ENCODE measurements at places on chromosomes 5 and 9.
A peak's percentile ranks its signal among the peaks of the same experiment; 100 is the strongest.

- DNase-seq: no peak
These were observed 16.3 kb upstream of the MAML1 start for GRCh38 chr5:179716286-179716685.

DNA sequence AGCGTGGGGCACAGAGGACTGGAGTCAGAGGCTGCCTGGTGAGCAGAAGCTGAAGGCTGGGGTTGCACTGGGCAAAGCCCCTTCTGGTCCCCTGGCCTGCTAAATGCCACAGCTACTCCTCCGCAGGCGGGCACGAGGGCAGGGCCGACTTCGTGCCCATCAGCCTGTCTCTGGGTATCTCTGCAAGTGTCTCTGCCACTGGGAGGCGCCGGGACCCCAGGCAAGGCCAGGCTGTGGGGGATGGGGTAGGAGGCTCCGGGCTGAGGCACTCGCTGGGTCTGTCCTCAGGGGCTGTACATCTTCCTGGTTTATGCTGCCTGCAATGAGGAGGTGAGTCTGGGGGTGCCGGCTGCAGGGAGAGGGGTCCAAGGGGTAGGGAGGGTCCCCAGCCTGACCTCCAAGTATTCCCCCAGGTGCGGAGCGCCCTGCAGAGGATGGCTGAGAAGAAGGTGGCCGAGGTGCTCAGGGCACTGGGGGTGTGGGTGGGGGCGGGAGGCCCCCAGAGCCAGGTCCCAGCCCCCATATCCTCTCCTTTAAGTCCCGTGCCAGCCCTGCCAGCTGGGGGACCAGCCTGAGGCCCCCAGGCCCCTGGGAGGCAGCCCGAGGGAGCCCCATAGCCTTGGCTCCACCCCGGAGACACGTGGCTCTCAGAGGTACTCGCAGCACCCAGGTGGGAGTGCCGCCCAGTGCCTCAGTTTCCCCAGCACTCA lies 25.1 kb downstream of the ADGRD2 start:
- no peak for DNase-seq

- DNase-seq: no peak
These were observed 117.5 kb upstream of the OTULINL start for GRCh38 chr5:14464096-14464495.

DNA sequence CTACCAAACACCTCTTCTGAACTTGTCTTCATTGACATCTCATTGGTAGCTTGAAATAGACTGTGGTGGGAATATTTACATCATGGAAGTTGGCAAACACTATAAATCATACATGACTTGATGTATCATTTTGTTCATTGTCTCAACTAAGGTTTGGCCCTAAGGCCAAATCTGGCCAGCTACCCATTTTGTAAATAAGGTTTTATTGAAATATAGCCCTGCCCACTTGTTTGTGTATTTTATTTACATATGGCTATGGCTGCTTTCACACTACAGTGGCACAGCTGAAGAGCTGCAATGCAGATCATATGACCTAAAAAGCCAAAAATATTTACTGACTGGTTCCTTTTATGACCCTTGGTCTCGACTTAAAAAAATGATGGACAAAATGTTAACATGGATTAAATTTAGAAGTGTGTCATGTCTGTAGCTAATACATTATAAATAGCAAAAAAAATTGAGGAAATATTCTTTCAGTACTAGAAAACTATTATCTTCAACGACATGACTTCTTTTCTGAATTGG lies 22.1 kb downstream of the FAM240B start:
- DNase-seq: no peak

DNA sequence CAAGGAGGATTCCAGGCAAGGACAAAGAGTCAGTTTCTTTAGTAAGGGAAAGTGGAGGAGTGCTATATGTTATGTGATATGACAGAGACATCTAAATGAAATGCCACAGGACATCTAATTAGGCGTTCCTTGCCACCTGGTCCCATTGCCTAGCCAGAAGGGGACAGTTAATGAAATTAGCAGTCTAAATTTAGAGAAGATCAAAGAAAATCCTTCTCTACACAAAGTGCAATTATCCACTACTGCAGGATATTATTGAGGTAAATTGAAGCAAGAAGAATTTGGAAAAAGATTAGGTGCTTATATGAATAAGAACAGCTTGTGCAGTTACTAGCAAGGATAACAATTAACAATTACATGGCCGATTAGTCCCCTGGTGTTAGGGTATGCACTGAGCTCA lies 495.3 kb upstream of the NMUR2 start:
- no peak for DNase-seq

GRCh38 chr9:5429873-5430564 lies 7.7 kb downstream of the PLGRKT start:
- no peak for DNase-seq

DNA sequence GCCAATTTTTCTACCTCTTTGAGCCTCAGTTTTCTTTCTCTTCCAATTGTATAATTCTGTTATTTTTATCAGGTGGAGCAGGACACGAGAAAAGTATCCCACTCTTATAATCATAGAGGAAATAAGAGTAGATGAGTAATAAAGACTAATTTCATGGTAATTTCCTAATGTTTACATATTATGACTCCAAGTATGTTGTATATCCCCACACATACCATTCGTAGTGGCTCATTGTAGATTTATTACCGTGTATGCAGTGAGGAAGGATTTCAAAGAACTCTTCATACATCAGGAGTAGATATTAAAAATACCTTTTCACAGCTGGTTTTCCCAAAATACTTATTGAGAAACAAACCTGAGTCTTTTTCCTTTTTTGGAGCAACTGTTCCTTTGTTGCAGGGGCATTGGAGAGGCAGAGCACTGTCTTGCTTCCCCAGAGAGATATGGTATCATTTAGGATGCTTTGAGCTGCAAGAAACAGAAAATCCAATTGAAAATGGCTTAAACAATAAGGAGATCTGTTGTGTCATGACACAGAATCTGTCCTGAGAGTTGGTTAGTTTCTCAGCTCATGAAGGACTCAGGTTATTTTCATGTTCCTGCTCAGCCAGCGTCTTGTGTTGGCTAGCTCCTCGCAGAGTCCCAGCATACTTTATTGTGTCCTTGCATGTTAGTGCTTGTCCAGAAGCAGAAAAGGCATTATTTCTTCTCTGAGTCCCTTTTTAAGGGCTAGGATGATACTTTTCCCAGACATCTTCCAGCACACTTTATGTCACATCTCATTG lies 291.2 kb downstream of the ARHGAP26 start:
- no peak for DNase-seq

GRCh38 chr9:90808890-90809685 lies 7.5 kb downstream of the SYK start:
- no peak for DNase-seq

GRCh38 chr5:65213921-65214525 lies 267.7 kb downstream of the ADAMTS6 start:
- DNase-seq: peak; percentile 24

- no peak for DNase-seq
These were observed 456.9 kb downstream of the BNC2 start for GRCh38 chr9:16413509-16414016.

DNA sequence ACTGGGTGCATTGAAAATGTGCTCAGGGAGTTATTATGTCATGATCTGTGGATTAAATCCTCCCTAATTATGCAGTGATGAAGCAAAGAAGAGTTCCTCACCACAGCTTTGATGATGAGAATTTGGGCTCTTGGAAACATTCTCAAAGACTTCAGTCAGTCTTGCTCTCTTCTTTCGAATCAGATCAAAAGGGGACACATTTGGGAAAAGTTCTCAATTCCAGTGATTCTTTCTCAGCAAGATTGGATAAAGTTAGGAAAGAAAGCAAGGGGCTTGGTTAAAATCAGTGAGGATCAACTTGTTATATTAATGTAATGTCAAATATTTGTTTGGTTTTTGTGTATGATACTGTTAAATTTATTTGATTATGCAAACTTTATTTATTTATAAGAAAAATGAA lies 411.3 kb upstream of the ACTBL2 start:
- DNase-seq: no peak

GRCh38 chr9:89619019-89619418 lies 14.2 kb downstream of the GADD45G start:
- no peak for DNase-seq

DNA sequence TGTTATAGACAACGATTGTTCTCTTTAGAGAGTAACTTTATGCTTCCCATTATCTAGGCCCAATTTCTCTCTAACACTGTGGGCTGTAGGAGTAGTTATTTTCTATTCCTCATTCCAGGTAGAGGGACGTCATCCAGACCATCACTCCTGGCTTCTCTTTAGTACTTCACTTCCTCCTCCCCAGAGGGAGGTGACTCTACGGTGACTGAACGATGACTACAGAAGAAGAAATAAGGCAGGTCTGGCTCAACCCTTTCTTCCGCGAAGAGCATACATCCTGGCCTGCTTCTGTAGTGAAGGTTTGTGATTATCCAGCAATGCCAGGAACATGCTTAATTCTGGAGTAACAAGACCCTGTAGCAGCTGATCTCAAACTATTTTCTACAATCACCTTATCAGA lies 50.8 kb downstream of the HMGCR start:
- no peak for DNase-seq

DNA sequence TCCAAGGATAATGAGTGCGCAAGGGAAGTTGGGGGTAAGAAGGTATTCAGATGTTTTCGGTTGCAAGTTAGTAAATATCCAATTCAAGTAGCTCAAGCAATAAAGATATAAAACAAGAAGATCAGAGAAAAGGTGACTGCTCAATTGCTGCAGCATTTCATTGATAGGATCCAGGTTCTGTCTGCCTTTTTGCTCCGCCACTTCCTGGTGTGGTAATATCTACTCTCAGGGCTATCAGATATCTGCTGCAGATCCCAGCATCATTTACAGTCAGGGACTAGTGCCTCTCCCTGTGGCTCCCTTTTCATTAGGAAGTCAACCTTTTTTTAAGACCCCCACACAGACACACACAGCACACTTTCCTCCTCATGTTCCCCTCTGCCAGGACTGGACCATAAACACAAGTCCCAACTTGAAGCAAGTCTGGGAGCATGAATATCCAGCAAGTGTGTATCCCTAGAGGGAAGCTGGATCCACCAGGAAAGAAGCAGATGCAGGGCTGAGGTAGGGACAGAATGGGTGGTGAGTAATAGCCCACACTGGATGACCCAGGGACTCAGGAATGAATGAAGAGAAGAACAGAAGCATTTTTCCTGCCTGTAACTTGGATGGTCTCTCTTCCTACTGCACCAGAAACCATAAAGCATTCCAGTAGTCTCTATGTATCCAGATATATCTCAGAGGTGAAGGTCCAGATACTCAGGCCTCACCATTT lies 53.7 kb downstream of the ZNF622 start:
- DNase-seq: no peak

GRCh38 chr5:142946547-142947426 lies 176.6 kb downstream of the ARHGAP26 start:
- no peak for DNase-seq

- peak; percentile 84 for DNase-seq
These were observed at the start of gene OTULINL for GRCh38 chr5:14581106-14581890. Gene OTULINL, plus strand, starts transcription at chr5:14581792. Its CDS starts 103 bp downstream, at chr5:14581895.

GRCh38 chr5:154723740-154724505 lies 31.3 kb upstream of the LARP1 start:
- DNase-seq: no peak

DNA sequence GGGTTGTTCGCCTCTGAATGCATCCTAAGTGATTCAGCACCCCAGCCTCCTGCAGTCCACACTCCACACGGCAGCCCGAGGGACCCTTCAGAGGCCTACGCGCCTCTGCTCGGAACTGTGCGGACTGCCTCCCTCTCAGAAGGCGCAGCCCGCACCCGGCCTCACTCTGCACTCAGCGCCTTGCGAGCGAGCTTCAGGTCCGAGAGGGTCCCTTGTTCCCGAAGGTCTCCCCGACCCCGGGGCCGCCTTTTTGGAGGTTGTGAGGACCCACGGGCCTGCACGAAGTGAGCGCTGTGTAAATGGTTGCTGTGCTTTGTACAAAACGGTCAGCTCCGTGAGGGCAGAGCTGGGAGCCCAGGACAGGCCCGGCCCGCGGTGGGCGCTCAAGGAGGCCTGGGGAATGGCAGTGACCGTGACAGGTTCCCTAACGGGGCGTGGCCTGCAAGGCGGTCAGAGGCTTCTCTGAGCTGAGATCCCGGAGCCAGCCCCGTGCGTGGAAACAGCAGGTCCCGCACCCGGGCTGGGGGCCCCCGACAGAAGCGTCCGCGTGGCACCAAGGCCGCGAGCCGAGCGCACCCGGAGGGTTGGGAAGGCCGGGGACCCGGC lies 698 bp upstream of the CACNA1B start:
- no peak for DNase-seq

DNA sequence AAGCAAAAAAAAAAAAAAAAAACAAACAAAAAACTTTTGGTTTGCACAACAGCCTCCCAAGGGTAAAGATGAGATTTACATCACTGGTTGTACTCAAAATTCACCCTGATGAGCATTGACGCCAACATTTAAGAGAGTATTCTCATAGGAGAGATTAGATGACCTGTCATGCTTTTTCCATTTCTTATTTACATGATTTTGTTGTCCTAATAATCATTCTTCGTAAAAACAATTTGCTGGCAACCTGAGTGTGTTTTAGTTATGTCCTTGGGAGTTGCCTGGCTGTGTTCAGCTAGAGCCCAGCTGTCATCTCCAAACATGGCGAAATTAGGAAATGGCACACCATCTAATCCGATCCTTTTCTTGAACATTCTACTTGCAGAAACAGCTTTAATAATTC lies 186.4 kb upstream of the MRPS30 start:
- DNase-seq: no peak

- no peak for DNase-seq
These were observed 17.7 kb downstream of the RFX3 start for GRCh38 chr9:3508078-3508431.

DNA sequence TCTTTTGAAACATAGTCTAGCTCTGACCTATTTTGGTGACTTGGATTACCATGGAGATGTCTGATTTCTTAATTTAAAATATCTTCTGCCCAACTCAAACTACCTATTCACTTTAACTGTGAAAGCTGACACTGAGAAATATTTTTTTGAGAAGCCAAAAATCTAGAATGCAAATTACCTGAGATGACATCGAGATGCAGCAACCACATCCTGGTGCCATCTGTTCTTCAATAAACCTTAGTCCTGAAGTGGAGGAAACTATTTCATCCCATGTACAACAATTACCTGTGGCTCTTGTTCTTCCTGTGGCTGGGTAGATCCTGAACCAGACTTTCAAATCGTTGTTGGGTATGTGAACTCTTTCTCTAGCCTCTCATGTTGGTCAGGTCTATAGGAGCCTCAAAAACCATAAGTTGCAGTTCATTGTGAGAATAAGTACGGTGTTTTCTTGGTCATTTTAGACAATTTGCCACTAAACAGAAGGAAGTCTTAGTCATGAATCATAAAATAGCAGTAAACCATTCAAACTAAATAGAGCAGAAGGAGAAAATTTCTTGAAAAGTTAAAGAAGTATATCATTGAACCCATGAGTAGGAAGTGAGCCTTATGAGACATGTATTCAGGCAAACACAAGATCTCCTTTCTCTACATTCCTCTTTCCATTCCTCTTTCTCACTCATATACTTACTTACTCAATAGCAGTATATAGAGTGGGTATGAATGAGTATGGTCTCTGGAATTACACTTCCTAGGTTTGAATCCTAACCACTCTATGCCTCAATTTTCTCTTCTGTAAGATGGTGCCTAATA lies 176.0 kb downstream of the HMHB1 start:
- DNase-seq: no peak

GRCh38 chr9:38031594-38031993 lies 37.4 kb downstream of the SHB start:
- no peak for DNase-seq

Measured in RPMI8226 (cell line).